ENCODE measurements at places on chromosomes 2 and 18. TPM values are rescaled to one million over a fixed set of nuclear protein-coding genes. Genes with fewer than 3 reads are reported as not detected.

- no peak for DNase-seq
Measured at GRCh38 chr2:464562-465309, 176.8 kb upstream of the ALKAL2 start.

DNA sequence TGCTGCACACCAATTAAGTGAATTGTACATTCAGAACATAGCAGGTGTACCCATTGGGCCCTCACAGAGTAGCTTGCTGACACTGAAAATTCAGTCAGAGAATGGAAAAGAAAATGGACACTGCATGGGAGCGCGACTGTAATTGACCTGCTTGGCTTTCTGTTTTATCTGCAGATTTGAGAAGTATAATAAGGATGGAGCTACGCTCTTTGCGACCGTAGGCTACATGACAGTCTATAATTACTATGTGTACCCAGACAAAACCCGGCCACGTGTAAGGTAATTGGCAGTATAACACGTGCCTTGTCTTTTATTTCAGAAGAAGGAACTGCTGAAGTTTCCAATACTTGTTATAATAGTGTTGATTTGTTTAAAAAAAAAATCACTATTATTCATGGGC lies 33.5 kb upstream of the METAP1D start:
- DNase-seq: no peak

The FBLN7 gene
- polyA plus RNA-seq: 16.3 TPM

The ANKRD23 gene
- polyA plus RNA-seq: 3.9 TPM

GRCh38 chr2:171480908-171481307 lies 41.4 kb upstream of the CYBRD1 start:
- DNase-seq: peak; percentile 43

DNA sequence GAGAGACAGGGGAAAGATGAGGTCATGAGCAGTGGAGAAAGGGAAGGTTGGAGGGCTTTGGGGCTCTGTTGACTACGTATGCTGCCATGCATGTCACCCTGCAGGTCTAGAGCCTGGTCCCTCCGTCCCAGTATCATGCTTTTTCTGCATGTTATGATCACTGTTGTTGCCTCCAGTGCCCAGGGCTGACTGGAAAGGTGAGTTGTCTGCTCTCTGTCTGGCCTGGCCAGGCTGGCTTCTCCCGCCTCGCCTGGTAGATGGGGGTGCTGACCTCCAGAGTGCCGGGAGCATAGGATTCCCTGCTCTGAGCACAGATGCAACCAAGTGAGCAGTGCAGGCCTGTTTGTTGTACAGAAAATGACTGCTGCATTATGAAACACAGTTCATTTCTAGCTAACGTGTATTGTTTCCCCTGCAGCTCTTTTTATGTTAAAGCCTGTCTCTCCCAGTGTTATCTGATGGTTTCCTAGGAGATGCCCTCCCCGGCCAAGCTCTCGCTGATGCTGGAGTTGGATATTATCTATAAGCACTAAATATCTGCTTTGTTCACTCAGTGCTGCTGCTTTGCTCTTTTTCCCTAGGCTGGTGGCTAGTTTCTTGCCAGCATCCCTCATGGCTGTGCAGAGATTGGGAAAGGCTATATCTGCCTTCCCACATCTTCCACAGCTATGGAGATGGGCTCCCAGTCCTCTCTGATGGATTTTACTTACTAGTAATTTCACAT lies 158.2 kb downstream of the TDRD15 start:
- no peak for DNase-seq

DNA sequence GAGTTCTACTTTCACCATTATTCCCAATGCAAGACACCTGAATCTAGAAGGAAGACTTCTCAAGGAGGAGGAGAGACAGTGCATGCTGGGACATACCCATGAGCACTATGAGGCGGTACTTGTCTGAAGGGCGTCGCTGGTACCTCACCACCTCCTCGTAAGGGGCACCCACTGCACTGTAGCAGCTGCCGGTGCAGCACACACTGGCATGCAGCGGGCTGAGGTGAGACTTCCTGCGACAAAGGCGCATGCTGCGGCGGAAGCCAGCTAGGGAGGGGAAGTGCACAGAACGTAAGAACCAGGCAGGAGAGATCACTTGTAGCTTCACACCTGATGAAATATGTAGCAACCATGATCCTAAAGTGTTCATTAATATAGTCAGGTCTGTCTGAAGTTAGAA lies 12.8 kb upstream of the TMEM237 start:
- no peak for DNase-seq

DNA sequence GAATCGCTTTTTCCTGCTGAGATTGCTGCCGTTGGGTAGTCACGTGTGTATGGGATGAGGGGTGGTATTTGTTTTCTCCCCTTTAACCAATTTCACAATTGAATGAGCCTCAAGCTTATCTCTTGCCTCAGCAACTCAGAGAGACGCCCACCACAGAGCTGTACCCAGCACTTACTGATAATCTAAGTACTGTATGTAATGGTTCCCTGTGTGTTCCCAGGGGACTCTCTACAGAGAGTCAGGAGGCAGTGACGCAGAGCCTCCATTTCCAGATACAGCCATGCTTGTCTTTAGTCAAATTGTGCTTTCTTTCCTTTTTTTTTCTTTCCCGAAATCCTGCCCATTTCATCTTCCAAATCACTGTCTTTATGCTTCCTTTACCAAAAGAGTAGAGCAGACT lies 1102.1 kb upstream of the KLHL29 start:
- DNase-seq: no peak

GRCh38 chr18:79784071-79784913 lies 13.4 kb upstream of the KCNG2 start:
- no peak for DNase-seq

DNA sequence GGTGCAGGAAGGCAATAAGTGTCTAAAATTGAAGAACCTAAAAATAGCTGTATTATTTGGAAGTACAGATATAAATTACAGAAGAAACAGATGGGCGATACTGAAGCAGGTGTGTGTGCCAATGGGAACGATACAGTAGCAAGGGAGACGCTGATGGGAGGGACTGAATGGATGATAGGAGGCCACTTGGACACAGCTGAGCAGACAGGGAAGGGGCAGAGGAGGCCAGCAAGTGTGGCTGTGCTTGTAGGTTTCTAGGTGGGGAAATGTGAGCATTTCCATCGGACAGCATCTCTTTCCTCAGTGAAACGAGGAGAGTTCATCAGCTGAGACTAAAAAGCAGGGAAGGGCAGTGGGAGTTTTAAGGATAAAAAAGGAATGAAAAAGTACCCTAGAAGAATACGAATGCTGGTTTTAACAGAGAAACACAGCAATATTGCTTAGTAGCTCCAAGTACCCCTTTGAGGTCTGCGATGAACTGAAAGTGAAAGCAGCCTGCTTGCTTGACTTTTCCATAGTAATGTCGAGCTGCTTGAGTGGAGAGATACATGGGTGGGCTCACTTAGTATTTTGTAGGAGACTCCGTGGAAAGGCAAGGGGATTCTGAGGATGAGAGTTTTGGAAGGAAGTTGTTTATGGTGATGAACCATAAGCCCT lies 91.7 kb upstream of the EPC2 start:
- no peak for DNase-seq

GRCh38 chr2:46367286-46367685 lies 70.1 kb downstream of the EPAS1 start:
- DNase-seq: no peak

DNA sequence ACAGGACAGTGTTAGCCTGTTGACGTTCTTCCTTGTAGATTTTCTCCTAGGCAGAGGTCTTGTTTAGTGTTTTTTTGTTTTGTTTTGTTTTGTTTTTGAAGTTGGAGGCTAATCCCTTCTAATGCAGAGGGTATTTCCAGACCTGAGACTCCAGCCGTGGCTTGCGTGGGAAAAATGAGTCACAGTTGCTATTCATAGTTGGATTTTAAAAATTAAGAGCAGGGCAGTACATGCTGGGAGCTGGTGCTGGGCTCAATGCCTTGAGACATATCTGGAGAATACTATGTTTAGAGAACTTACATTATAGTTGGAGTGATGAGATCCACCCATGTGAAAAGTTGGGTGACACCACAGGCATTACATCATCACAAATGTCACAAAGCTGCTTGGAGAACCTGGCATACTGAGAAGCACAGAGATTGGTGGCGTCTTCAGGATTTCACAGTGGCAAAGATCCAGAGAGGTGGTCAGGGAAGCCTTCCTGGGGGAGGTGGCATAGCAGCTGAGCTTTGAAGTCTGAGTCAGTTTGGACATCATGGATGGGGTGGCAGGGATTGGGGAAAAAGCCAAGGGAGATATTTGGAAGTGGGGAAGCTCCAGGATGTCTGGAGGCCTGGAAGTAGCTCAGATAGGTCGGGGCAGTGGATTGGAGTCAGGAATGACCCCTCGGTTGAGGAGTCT lies 249.4 kb downstream of the LOXHD1 start:
- no peak for DNase-seq

DNA sequence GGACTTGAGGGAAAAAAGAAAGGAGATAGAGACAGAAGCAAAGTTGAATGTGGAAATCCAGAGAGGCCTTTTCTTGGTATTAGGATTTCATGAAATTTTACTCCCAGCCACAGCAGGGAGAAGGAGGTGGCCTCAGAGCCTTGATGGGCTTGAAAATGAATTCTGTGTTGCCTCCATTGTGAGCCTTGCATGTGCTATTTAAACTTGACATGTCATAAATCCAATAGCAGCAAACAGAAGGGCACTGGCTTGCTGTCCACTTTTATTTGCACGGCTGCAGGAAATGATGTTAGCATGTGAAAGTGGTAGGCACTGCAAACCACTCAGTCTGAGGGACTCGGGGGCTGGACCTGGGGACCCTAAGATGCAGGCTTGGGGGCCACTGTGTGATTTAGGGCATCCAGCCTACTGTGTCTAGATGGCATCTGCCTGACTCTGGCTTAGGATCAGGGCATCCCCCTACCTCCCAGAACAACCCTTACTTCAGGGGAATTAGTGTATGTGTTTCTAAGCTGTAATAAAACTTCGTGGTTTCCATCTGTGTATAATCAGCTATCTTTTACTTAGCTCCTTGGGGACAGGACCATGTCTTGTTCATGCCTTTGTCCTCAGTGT lies 139.1 kb upstream of the SKOR2 start:
- DNase-seq: no peak

DNA sequence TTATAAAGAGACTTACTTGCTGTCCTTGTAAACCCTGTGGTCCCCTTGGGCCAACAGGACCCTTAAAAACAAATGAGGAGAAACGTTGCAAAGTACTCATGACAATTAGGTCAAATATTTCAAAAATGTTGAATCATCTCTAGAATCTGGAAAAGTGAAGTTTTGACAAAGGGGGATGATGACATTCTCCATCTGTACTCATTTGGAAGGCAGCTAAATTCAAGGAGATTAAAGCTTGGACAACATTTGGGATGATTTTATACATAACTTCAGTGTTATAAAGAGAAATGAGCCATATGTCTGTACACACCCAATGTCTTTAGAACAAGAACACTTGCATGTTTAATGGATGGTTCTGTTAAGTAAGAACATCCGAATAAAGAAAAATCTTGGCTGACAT lies 92.9 kb downstream of the COL5A2 start:
- peak; percentile 31 for DNase-seq

- no peak for DNase-seq
Measured at GRCh38 chr18:32441533-32441932, 29.1 kb downstream of the GAREM1 start.

The ITGB6 gene
- 20.2 TPM for polyA plus RNA-seq

GRCh38 chr18:74828200-74828599 lies 230.5 kb downstream of the ZNF407 start:
- DNase-seq: no peak

- DNase-seq: no peak
Measured at GRCh38 chr2:213640738-213641425, 356.6 kb downstream of the SPAG16 start.

The TGFA gene
- 18.9 TPM for polyA plus RNA-seq

GRCh38 chr18:75365837-75366236 lies 61.7 kb downstream of the SMIM21 start:
- no peak for DNase-seq

DNA sequence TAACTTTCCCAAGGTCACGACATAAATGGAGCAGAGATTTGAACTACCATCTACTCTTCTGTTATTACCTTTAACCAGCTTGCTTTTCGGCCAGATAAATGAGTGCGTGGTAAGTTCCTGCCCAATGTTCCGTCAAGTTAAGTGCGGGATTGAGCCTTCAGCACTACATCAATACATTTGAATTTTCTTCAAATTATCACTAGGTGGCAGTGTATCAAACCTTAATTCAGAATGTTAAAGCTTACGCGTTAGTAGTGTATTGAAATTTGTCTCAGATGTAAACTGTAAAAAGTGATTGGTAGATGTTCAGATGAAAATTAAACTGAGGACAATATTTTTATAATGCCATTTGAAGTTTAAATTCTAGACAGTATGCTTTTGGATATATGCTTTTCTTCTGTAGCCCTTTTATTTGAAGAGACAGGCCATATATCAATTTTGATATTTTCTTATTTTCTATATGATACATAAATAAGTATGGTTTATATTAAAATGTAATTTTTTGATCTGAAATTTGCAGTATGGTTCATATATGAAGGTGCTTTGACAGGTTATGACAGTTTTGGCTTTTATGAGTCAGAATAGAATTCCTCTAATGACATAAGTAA lies 681.3 kb downstream of the ADCYAP1 start:
- peak; percentile 4 for DNase-seq

DNA sequence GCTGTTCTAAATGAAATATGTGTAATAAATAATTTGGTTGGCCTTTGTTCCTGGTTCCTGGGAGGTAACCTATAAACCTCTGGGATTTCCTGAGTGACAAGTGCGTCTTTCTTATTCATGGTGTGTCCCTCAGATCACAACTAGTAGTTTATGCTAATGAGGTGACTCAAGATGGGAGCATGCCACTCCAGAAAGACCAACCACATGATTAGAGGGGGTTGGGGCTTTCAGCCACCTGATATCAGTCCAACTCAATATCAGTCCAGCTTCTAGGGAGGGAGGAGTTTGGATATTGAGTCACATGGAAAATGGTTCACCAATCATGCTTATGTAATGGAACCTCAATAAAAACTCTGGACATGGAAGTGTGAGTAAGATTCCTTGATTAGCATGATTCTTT lies 96.6 kb downstream of the QPCT start:
- no peak for DNase-seq

DNA sequence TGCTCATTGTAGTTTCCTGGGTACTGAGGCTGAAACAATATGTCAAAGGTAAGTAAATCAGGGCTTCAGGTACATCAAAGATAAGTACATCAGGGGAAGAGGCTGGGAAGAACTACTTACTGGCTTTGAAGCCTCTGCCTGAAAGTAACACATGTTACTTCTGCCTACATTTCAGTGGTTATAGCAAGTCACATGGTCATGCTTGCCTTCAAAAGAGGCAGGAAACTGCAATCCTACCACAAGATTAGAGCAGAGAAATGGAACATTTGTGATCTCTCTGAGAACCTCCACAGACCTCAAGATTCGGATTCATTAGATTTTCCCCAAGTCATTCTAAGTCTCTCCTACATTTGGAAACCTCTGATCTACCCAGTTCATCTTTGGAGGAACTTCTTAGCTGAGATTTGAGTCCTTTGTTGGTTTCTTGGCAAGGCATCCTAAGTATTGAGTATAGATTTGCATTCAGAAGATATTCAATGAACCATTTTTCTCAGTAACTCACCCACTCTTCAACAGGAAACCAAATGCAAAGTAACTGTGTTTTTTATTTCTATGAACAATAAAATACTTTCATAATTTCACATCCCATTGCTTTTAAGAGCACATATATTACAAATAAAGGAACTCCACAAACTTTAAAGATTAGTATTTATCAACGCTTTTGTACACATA lies 48.5 kb upstream of the CCDC195 start:
- DNase-seq: no peak
